ENCODE measurements at places on chromosomes 4 and X. TPM values are rescaled to one million over a fixed set of nuclear protein-coding genes. Genes with fewer than 3 reads are reported as not detected.

GRCh38 chrX:131801066-131801465, 222.0 kb upstream of the STK26 start:
- DNase-seq: no peak

Gene CRMP1
- total RNA-seq: not detected

DNA sequence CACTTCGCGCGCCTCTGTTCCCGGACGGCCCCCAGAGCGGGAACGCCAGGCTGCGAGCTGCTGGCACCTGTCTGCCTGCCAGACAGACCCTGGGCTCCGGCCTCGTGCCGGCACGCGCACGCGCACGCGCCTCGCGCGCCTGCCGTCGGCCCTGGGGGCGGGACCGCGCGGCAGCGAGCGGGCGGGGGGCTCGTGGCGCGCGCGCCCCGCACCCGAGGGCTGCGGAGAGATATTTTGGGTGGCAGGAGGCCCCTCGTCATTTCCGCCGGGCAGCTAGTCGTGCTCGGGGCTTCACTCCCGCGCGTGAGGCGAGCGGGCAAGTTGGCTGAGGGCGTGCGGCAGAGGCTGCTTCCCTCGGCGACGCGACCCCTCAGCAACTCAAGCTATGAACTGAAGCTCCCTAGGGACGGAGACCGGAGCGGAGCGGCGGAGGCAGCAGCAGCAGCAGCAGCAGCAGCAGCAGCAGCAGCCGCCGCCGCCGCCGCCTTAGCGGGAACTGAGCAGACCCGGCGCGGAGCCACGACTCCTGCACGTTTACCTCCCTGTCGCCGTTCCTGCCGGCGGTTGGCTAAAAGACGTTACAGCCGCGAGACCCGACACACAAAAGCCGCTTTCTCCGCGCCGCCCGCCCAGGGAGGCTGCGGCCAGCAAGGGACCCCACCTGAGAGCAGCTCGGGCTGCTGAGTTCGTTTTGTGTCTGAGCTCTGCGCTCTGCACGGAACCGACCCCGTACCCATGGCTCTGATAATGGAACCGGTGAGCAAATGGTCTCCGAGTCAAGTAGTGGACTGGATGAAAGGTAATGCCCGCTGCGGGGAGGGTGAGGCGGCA, at the start of gene CNKSR2:
CNKSR2 (plus strand) TSS at position 256 of the 831 bp plus-strand sequence; CDS start at position 736, 480 bp downstream.
- DNase-seq: peak; percentile 36

- DNase-seq: no peak
Measured at GRCh38 chrX:149004936-149005335, 500.2 kb downstream of the IDS start.

DNA sequence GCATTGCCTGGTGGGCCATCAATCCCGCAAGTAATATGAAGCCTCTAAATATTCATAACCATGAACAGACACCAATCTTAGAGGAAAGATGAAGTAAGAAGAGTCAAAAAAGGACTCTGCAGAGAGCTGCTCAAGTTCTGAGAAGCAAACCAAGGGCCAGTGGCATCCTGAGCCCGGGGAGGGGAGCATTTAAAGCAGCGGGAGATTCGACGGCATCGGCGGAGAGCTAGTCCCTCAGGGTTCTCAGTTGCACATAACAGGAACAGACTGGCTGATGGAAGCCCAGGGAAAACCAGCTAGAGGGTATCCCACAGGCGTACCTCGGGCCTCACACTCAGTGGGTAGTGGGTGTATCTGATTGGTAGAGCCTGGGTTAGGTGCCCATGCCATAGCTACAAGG, 4.9 kb upstream of the PNMA6E start:
- no peak for DNase-seq

DNA sequence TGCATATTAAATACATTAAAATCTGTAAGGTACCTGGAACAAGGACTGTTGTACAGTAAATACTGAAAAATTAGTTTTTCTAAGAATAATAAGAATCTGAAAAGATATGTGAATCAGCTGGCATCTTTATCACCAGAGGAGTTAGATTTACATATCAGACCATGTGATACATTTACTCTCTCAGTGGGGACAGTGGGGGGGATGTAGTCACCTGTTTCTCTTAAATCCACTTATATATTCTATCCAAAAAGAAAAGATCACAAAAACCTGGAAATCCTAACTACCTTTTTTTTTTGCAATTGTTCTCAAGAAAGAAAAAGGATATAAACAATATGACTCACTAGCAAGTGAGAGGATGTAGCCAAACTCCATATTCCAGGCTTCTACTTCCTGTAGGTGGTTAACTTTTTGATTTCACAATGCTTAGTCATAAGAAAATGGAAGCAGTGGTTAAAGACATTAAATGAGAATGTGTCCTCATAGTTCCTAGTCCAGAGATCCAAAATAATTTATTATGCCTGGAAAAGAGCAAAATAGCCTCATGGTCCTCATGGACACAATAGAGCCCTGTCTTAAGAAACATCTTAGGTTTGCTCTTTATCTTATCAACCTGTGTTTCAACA, 22.5 kb upstream of the MYOZ2 start:
- no peak for DNase-seq

Gene GPRIN3
- not detected for total RNA-seq

GRCh38 chr4:147825451-147826287, 93.8 kb downstream of the ARHGAP10 start:
- DNase-seq: no peak

Measured in MG63 (cell line).